ENCODE measurements at places on chromosomes 7 and 10. TPM values are rescaled to one million over a fixed set of nuclear protein-coding genes. Genes with fewer than 3 reads are reported as not detected.
A peak's percentile ranks its signal among the peaks of the same experiment; 100 is the strongest.

Gene MYOZ1
- 2.6 TPM for total RNA-seq

Gene SNCG
- total RNA-seq = 2.9 TPM

DNA sequence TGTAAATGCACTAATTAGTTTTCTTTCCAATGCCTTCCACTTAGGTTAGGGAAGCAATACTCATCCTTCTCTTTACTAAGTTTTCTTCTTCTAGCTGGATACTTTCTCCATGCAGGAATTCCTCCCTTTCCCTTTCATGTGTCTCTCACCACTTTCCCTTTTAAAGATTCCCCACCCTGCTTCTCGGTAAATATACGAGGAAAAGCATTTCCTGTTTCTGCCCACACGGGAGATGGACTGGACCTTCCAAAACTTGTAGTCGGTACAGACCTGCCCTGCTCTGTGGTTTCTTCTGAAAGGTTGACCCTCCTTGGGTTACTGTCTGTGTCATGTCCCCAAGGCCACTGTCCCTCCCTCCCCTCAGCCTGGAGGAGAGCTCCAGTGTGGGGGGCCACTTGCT lies 58.9 kb upstream of the LYZL2 start:
- no peak for DNase-seq

Gene MDFIC
- total RNA-seq = 31.0 TPM

DNA sequence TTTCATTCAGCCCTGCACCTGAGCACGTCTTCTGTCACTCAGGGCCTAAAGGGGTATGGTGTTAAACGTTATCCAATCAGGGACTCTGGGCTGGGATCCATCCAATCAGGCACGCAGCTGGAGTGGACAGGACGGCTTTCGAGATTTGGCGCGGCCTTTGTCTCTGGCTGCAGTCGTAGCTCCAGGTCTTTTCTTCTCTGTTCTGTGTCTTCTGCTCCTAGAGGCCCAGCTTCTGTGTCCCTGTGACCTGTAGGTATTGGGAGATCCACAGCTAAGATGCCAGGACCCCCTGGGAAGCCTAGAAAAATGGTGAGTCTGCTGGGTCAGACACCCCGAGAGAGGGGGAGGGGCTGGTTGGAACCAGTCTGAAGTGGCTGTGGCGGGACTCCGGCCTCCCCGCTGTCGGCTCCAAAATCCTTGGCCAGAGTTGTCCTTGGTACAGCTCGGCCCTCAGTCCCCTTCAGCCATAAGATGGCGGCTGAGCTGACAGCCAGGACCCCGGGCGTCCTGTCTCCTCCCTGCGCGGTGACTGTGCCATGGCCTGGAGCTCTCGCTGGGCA lies 11.7 kb upstream of the ZNF680 start:
- DNase-seq = no peak

- no peak for DNase-seq
Measured at GRCh38 chr10:80075781-80076180, 2.7 kb upstream of the TMEM254 start.

GRCh38 chr7:100100420-100101015 lies 679 bp downstream of the MCM7 start:
- peak; percentile 97 for DNase-seq

DNA sequence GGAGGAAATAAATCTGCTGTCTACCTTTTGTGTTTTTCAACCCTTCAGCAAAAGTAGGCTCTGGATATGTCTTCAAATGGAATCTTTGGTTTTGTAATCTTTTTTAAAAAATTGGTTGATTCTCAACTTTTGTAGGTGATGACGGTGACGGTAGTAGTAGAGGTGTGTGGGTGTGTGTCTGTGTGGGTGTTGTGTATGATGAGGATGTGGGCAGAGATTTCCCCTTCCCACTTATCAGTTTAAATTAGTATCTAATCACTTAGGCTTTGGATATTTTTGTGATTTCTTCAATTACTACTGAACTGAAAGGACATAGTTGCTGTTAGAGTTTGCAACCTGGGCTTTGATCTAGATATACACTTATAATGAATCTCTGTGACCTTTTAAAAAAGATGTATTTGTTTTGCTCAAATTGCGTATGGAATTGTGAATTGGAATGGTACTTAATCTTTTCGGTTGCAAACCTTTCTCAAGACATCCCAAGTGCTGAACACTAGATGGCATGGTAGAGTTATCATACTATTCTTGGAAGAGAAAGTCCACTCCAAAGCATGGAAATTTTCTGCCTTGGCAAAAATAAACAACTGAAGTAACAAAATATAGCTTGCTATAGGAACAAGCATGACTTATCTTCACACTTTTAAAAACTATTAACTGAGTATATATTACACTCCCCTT lies 51.9 kb upstream of the A1CF start:
- no peak for DNase-seq

- DNase-seq = no peak
Measured at GRCh38 chr7:101684983-101685330, 55.9 kb upstream of the MYL10 start.

DNA sequence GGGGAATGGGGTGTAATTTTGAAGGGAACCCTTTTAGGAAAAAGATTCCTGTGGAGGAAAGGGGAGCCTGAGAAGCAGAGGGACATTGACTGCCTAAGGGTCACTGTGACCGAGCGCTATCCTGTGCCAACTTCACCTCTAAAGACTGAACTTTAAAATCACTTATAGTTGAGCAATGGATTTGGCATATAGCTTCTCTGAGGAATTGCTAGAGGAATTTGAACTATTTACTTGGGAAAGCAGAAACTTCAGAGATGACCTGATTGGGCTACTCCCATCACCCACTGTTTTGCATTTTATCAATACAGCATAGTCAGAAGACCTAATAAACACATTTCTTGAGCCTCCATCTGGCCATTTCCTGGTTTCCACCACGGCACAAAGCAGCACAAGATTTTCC lies 23.7 kb upstream of the WNT16 start:
- no peak for DNase-seq

DNA sequence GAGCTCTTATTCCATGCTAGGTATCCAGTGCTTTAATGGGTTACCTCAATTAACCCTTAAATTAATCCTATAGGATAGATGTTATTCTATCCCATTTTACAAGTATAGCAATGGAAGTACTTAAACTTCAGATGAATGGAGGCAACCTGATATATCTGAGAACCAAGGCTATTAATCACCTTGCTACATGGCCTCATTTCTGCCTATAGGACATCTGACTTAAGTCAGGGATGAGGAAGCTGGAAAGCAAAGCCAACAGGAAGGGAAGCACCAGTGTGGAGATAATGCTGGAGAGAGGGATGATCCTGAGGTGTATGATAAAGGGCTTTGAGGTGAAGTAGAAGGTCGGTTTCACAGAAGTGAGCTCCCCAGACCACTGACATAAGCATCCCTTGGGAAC lies 132.3 kb downstream of the CHN2 start:
- DNase-seq = no peak

DNA sequence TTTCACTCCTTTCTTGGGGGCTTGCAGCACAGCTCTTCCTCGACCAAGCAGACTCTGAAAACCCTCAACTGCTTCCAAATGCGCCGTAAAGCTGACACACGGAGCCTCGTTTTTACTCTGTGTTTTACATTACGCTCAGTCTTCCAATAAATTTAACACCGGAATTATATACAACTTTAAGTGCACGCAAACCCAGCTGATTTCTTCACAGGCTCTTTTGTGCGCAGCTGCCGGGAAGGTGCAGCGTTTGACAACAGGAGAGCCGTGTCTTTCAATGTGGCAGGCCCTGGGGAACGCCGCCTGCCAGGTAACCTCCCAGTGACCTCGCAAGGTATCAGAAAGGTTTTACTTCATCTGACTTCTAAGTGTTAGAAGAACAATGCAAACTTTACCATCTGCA lies 35.0 kb downstream of the GFRA1 start:
- peak; percentile 22 for DNase-seq

Gene CPA2
- total RNA-seq = not detected

Measured in upper lobe of left lung (tissue), 6 donors.